ENCODE measurements at places on chromosomes 2 and 18. TPM values are rescaled to one million over a fixed set of nuclear protein-coding genes. Genes with fewer than 3 reads are reported as not detected.

RPS27A gene
- total RNA-seq = 1,292 TPM

GRCh38 chr18:41703744-41704530 lies 251.1 kb upstream of the PIK3C3 start:
- no peak for DNase-seq

CFAP65 gene
- total RNA-seq = 0.59 TPM

IL36RN gene
- not detected for total RNA-seq

DNA sequence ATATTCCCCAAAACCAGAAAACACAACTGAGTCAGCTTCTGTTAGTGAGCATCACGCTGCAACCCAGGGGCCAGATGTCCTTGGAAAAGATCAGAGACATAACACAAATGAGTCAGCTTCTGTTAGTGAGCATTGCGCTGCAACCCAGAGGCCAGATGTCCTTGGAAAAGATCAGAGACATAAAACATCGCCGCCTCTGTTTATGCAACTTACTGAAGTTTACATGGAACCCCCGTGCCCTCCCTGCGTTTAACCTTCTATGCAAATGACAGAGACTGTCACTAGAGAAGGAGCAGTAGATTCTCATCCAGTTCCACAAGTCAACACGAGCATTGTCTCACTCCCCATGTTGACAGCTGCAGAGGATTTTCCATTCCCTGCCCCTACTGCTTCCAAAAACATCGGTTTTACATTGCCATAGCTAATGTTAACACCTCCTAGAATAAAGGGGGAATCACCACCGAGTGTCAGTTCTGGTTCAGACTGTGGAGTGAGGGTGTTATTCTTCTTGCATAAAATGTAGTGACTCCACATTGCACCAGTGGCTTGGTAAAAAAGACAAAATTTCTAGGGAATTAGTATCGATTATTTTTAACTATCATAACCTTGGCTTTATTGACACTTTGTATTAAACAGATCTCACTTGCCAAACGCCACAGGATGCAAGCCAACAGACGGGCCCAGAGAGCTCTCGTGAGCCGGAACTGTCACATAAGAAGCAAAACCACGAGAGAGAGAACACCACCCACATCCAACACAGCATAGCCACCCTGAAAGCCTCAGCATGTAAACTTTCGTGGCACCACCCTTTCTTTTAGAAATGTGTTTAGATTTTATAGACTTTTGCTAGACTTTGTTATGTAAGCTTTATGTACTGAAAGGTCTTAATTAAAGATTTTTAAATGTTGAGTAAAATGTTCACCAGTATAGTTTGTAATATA lies 87.7 kb downstream of the SH3YL1 start:
- no peak for DNase-seq

CCBE1 gene
- 1.2 TPM for total RNA-seq

DNA sequence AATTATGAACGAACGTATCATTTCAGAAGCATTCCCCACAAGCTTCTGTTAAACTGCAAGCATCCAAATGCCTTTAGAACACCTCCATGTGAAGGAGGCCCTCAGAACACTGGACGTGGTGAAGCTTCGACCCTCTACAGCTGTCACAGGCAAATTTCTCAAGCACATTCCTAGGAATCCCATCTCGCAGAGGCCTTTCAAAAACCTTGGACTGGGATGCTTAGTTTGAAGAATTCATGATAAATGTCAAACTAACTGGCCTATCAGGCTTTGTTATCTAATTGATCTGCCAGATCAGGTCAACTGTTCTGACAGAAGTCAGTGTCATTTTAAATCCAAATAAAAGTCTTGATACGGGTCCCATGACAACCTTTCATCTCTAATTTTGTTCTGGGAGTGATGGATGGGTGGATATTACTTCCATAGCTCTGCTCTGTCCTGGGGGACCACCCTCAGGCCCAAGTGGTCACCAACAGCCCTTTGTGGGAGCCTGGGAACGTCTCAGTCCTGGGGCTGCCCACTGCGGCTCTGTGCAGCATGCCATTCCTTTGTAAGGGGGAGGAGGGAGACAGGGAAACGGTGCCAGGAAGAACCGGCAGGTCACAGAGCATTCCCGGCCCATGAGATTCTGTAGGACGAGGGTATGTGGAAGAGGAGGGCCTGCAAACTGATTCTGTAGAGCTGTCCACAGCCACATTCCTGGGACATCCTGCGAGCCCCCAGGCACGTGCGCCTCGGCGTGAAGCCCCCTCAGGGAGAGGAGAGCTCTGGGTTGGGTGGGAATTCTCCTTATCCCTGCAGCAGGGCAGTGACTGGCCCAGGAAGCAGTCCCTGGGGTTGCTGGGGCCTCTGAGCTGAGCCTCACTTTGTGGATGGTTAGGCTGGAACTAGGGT lies 59.1 kb upstream of the PXDN start:
- no peak for DNase-seq

KCNE4 gene
- 0.46 TPM for total RNA-seq

- DNase-seq = no peak
Observed at GRCh38 chr2:123688231-123688940, 336.7 kb upstream of the CNTNAP5 start.

- no peak for DNase-seq
Observed at GRCh38 chr18:38606841-38607240, 1041.2 kb upstream of the CELF4 start.

DNA sequence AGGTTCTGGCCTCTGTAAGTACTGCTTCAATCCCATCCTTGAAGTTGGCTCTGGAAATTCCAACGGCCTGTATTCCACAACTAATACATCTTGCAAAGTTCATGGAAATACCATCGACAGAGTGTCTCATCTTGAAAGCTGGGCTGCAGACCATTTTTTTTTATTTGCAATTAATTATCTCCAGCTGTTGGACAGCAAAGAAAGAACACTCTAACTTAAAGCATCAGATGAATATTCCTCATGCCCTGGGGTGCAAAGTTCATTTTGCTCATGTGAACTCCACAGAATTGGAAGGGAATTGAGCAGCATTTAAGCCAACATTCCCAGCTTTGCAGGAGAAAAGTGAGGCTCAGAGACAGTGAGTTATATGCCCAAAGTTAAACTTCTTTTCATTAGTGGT lies 96.5 kb upstream of the PIEZO2 start:
- DNase-seq = no peak

EIF2B4 gene
- 48.6 TPM for total RNA-seq

DNA sequence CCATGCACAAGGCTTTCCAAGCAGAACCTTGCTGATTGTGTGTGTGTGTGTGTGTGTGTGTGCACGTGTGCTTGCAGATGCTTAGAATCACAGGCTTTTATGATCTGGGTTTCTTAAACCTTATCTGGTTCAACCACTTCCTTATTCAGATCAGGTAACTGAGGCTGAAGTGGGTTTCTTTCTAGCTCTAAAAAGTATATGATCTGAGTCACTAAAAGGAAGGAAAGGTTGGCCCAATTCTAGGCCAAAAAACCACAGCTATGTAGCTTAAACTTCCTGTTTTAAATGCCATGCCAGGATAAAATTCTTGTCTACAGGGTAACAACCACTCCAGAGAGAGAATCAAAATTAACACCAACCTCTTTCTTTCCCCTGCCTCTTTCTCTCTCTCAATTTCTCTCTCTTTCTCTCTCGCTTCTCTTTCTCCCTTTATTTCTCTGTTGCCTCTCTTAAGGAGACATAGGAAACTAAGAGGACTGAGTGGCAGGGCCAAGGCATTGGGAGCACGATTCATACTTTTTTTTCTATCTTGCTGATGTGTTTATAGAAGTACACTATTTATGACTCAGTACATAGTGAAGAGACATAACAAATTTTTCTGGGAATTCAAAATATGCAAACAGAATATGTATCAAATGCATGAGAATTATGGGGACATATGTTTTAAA lies 140.3 kb downstream of the TRIB2 start:
- no peak for DNase-seq

DNA sequence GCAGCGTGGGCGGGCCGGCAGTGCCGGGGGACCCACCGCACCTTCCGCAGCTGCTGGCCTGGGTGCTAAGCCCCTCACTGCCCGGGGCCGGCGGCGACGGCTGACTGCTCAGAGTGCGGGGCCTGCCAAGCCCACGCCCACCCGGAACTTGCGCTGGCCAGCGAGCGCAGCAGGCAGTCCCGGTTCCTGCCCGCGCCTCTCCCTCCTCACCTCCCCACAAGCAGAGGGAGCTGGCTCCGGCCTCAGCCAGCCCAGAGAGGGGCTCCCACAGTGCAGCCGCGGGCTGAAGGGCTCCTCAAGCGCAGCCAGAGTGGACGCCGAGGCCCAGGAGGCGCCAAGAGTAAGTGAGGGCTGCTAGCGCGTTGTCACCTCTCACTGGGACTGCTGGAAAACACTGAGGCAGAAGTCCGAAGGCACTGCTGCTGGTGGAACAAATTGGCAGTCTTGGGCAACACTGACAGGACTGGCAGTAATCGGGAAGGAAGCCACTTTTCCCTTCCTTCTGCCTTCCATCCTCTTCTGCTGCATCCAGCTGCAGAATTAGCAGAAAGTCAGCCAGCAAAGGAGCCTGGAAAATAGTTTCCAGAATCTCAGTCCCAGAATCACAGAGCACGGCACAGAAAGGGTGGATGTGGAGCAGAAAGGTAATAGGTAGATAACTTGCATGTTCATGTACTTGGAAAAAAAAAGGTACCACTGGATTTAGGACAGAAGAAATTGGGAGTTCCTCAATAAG lies 179.4 kb upstream of the FN1 start:
- no peak for DNase-seq
